ENCODE measurements at places on chromosomes 12 and 14.

- DNase-seq = no peak
Measured at GRCh38 chr12:1758887-1759286, 61.5 kb upstream of the LRTM2 start.

GRCh38 chr12:57086493-57087009 is 2.4 kb upstream of the NAB2 start:
- DNase-seq = peak; percentile 80

DNA sequence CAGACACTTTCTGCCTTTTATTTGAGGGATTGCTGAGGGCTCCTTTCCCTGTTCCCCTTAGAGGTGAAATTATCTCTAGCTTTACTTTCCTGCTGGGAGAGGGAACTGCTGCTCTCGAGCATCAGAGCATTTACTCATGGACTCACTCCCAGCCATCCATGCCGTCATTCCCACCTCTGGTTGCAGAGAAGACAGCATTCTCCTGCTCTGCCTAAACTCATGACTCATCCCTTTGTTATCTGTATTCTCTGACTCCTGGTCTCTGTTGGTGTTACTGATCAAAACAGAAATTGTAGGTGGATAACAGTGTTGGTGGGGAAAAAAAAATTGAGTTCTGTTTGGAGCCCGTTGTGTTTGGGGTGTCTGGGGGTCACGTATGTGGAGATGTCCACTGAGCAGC is 159.3 kb downstream of the TTC8 start:
- DNase-seq = peak; percentile 92

DNA sequence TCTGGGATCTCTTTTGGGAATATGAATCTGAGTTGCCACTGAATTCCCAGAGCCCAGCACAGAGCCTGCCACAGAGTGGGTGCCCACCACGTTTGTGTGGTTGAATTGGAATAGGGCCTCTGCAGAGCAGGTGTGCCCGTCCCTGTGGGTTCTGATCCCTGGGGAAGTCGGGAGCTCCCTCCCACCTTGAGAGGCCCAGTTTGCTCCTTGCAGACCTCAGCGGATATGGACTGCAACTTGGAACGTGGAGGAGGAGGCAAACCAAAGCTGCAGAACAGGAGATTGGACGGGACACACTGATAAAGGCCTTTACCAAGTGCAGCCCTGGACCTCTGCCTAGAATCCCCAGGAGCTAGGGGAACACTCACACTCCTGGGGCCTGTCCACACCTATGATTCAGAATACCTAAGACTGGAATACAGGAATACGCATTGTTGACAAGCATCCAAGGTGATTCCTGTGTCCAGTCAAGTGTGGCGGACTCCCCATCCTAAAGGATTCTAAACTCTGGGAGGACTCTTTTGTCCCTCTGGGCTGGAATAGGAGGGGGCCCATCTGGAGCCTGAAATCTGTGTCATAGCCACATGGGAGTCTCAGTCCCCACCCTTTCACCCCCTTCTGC is 2.4 kb downstream of the KRT76 start:
- DNase-seq = no peak

GRCh38 chr12:46184798-46185595 is 83.8 kb downstream of the SLC38A1 start:
- no peak for DNase-seq

- peak; percentile 94 for DNase-seq
Measured at GRCh38 chr14:96260341-96260821, 4.4 kb downstream of the BDKRB1 start.

DNA sequence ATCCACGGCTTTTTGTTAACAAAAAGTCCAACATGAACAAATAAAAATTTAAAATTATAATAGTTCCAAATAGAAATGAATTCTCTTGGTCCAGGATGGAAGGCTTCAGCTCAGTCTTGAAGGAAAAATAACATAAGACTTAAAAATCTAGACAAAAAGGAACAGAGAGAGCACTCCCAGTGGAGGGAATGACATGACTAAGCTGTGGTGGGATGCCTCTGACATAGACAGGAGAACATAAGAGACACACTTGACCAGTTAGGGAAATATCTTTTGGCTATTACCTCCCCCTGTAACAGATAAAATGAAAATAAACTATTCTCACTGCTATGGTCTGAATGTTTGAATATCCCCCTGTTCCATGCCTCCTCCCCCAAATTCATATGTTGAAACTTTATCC is 106.8 kb downstream of the BBS10 start:
- no peak for DNase-seq

DNA sequence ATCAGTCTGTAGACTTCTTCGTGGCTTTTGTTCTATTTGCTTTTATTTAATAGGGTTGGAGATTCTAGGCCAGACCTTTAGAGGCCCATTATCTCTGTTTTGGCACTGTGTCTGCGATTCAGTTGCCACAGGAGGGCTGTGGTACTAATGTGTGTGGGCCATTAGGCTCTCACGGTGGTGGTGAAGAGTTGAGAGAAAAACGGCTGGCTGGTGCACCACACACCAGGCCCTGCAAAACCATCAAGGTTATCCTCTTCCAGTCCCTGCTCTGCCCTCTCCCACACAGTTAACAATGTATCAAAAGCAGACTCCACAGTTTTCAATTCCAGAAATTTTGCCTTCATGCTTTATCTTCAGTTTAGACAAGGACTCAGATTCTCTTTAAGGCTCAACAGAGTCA is 97.7 kb downstream of the MYF5 start:
- DNase-seq = no peak

DNA sequence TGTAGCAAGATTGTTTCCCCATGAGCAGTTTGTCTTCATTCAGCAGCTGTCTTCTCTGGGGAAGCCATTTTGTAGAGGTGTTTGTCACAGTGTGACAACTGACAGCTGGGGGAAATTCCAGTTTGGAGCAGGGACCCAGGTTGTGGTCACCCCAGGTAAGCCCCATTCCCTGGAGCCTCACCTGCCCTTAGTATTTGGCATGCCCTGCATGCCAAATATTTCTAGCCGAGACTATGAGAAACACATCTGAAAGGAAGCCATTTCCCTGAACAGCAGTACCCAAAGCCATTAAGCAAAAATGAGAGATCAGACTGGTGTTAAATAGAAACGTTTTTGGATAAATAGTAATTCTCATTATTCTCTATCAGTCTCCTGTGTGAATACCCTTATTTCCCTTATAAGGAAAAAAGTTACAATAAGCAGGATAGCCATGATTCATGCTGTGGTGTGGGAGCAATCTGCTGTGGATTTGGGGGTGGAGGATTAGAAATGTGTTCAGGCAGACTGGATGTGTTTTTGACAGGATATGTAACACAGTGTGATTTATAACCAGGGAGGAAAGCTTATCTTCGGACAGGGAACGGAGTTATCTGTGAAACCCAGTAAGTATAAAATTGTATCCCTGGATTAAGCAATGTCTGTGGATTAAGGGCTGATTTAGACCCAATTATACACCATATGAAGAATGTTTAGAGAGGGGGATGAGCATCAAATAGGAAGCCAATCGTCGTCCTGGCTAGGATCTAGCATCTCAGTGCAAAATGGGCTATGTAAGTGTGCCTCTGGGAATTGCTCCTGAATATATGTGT is 68.9 kb downstream of the DAD1 start:
- DNase-seq = peak; percentile 98

GRCh38 chr14:60488175-60488574 is 2.3 kb upstream of the C14orf39 start:
- DNase-seq = no peak

GRCh38 chr12:9806714-9807113 is 20.6 kb upstream of the KLRF1 start:
- DNase-seq = no peak

DNA sequence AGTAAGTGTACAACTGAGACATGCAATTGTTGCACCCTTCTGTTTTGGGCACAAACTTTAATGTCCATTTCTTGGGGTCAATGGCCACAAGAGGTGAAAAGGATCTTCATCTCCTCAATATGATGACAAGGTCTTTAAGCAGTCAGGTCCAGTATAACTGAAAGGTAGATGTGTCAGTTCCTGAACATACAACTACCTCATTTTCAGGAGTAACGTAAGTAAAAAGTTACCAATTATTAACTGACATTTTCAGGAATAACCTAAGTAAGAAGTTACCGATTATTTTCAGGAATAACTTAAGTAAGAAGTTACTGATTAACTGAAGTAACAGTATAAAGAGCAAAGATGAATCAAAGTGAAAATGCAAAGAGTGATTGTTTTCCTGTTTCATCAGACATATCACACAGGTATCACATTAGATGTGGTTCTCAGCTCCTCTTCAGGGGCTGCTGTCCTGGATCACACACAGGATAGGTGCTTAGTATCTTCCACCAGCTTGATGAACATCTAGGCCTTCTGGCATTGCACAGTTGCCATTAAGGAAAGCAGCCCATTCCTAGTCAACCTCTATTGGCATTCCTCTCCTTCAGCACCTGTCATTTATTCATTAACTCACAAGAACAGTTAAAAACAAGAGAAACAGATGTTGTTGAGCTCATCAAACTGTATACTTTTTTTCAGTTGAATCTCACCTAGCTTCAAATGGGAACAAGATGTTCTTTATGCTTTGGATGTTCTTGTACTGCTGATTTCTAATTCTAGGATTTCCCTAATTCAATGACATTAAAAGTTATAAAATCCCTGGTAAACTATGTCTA is 200.0 kb downstream of the FOXG1 start:
- DNase-seq = no peak

DNA sequence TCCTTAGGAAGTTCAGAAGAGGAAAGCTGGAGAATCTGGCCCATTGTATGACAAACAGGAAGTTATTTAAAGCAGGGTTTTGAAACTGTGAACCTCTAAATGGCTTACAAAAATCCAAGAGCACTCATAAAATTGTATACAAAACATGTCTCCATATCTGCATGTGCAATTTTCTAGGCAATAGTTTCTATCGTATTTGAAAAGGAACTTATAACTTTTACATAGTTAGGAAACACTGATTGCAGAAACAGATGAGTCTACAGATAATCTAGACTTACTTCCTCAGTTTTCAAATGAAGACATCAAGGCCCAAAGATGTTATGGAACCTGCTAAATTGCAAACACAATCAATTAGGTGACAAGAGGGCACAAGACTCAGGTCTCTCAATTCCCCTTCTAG is 53.3 kb upstream of the ETV6 start:
- no peak for DNase-seq

- DNase-seq = no peak
Measured at GRCh38 chr14:49058511-49058910, 527.7 kb downstream of the RPS29 start.

- peak; percentile 76 for DNase-seq
Measured at GRCh38 chr12:42918443-42918842, 328.9 kb upstream of the PRICKLE1 start.

GRCh38 chr12:51293696-51294095 is 23.5 kb upstream of the SMAGP start:
- DNase-seq = peak; percentile 16

GRCh38 chr12:26331960-26332359 is 136.6 kb downstream of the SSPN start:
- DNase-seq = no peak

GRCh38 chr12:94427501-94428381 is 31.9 kb downstream of the CEP83 start:
- peak; percentile 89 for DNase-seq

DNA sequence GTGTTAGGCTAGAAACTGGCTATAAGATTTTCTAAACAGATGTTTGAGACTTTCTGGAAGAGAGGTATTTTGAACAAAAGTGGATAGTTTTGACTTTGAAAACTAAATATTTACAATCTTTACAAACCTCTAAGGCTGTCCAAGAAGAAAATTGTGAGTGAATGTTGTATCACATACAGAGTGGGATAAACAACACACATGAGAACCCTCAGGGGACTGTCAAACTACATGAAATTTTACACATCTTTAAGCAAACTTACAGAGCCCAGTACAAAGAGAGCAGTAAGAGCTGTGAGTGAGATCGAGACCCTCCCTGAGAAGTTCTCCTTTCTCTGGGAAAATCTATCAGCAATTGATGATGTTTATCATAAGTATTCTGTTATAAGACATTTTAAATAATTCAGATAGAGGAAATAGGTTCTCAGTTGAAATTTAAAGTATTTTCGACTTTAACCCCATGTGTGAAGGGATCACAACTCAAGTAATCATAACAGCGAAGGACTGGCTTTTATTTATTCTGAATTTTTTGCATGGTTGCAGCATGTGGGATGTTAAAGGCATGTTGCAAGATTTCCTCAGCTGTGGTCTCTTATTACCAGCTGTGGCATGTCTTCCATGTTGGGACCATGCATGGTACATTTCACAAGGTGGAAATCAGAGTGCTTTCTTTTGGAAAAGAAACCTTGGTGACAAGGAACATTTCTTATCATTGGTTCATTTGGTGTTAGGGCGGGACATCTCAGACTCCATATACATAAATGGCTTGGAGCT is 264.0 kb upstream of the PRICKLE1 start:
- no peak for DNase-seq

Data from amniotic epithelial cell (primary cell).